ENCODE measurements at places on chromosomes 6 and 20. TPM values are rescaled to one million over a fixed set of nuclear protein-coding genes. Genes with fewer than 3 reads are reported as not detected.

DNA sequence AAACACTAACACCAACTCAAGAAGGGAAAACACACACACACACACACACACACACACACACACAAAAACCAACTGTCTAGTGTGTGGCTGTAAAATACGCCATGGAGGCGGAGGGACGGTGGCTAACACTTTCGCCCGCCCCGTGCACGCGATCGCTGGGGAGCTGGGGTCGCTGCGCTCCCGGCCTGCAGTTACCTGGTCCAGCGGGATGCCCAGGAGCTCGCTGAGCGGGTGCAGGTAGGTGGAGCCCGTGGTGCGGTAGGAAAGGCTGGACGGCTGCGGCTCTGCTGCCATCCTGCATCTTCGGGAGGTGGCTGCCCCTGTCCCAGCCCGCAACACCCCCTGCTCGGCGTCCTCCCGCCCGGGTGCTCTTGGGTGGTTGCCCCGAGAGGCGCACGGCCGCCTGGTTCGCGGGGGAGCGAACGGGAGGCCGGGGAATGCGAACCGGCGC lies 303 bp downstream of the MBOAT1 start:
- DNase-seq: no peak

DNA sequence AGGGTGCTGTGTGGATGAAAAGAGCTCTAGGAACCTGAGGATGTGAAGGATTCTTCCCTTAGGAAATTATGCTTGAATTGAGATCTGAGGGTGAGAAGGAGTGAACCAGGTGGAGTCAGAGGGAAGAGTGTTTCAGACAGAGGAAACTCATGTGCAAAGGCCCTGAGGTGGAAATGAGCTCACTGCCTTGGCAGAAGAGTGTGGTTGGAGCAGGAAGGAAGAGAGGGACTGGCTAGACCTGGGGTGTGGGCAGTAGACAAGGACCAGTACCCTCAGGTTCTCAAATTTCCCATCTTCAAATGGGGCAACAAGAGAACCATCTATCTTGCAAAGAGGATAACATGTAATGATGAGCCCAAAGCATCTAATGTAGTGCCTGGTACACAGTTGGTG lies 24.0 kb upstream of the GTSF1L start:
- DNase-seq: no peak

GRCh38 chr6:31874084-31874670 lies 4.6 kb downstream of the SLC44A4 start:
- DNase-seq: no peak

TREML1 gene
- total RNA-seq: 3.0 TPM

- DNase-seq: no peak
Measured at GRCh38 chr20:51022227-51022802, 592 bp downstream of the KCNG1 start.

GRCh38 chr20:3783511-3784195 lies 2.4 kb upstream of the SPEF1 start:
- no peak for DNase-seq

GRCh38 chr6:158230967-158231550 lies 62.9 kb downstream of the GTF2H5 start:
- no peak for DNase-seq

NR2E1 gene
- not detected for total RNA-seq

BPIFB1 gene
- not detected for total RNA-seq

GRCh38 chr20:24934101-24934661 lies 14.9 kb upstream of the CST7 start:
- no peak for DNase-seq

DNA sequence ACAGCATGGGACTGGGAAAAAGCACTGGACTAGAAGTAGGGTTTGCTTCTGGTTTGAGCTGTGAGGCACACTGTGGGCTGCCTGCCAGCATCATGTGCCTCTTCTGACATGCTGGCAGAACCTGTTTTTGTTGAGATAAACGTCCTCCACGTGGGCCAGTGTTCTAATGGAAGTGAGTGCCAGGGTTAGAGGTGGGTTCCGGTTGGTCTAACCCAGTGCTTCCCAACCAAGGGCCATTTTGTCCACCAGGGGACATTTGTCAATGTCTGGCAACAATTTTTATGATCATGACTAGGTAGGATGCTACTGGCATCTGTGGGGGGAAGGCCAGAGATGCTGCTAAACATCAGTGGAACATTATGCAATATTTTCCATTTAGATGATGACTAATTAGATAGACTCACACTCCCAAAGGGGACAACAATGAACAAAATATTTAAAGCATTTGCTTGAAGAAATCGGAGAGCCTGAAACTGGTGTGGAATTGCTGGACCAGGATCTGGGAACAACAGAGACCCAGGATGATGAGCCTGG lies 7.8 kb upstream of the APMAP start:
- DNase-seq: no peak

B4GALT5 gene
- 17.3 TPM for total RNA-seq

DNA sequence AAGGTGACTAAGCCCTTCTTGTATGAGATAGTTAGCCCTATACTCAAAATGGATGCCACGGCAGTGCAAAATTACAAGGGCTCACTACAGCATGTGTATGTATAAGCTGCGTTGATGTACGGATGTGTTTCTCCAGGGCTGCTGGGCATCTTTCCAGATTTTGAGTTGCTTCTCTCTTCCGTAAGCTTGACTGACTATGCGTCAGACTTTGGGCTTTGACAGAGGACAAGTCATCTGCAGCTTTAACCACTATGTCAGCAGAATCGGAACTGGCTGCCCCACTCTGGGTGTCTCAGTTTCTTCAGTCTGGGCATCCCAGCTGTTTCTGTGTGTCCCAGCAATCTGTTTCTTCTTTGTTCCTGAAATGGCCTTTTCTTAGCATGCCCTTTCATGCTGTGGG lies 241.6 kb downstream of the BTBD3 start:
- DNase-seq: no peak

- DNase-seq: no peak
Measured at GRCh38 chr20:22601361-22602141, 17.2 kb upstream of the FOXA2 start.

DNA sequence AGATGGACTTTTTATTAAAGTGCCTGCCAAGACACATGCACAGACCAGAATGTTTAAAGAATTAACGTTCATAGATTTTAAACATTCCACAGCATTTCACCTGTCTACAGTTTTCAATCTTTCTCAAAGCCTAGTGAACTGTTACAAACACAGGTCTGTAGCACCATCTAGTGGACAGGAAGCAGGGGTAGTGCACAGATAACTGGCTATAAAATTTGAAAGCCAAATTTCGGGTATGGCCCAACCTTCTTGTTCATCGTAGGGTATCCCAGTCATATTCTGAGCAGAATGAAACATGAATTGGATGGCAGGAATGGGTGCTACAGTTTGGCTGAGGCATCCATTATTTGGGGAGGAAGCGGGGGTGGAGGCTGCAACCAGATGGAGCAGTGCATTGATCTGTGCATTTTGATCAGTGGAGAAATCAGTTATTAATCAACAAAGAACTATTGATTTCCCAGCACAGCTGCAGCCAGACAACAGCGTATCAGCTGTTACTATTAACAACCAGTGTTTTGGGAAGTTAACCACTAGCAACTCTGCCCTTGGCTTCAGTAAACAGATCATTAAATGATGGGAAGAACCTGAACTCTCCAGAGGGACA lies 56.1 kb upstream of the B3GAT2 start:
- DNase-seq: no peak

- no peak for DNase-seq
Measured at GRCh38 chr6:85273870-85274269, 176.0 kb upstream of the NT5E start.

GRCh38 chr6:136077834-136078576 lies 172.1 kb downstream of the MTFR2 start:
- DNase-seq: no peak

DNA sequence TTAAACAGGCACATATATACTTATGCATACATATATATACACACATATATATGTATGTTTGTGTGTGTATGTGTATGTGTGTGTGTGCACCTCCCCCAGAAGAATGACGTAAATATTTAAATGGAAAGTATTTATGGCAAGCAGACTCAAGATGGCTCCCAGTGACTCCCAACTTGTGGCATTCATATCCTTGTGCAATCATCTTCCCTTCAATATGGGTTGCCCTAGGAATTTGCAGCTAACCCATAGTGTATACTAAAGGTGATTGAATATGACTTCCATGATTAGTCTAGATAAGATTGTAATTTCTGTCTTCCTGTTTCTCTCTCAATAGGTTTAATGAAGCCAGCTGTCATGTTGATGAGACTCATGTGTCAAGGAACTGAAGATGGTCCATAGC lies 127.6 kb downstream of the TRDN start:
- DNase-seq: no peak

DNA sequence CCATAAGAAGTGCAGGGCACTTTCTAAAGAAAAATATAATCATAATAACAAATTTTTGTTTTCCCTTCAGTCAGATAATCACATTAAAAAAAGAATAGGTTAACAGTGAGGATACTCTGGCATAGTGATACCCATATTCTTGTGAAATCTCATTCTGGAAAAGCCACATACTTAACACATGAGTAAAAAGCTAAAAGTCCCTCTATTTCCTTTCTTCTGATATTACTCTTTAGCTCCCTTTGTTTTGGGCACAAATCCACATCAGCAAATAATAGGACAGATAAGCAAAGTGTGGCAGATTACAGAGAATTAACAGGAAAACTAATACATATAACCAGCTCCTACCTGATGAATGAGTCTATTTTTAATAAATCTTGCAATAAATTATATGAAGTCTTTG lies 15.8 kb downstream of the SHPRH start:
- no peak for DNase-seq

DNA sequence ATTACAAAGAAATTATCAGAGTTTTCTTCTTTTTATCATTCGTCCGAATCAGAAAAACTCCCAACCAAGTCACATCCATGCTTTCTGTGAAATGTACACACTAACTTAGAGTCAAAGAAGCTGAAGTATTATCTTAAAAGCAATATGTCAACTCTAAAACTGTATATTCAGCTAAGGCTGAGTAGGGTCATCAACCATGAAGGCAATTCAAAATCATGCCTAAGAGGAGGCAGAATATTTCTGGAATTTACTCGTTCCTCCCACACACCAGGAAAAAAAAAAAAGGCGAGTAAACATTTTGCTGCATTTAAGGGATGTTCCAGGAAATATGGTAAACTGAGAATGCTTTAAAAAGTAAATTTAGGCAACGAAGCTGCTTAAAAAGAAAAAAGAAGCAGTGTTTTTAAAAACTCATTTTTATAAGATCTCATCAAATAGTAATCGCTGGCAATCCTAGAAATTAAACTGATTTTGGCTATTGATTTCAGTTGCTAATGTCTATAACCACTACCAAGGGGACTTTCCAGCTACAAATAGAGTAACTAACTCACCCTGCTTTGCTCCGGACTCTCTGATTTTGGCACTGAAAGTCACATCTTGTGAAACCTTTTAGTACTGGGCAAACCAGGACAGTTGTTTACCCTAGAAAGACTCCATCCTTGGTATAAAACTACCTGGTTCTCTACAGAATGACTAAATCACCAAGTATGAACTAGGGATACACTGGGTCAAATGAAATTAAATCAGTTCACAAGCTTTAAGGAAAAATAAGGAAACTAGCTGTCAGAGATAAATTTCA lies 82.8 kb downstream of the MBOAT1 start:
- DNase-seq: no peak

DNAH8 gene
- total RNA-seq: 0.05 TPM

DNA sequence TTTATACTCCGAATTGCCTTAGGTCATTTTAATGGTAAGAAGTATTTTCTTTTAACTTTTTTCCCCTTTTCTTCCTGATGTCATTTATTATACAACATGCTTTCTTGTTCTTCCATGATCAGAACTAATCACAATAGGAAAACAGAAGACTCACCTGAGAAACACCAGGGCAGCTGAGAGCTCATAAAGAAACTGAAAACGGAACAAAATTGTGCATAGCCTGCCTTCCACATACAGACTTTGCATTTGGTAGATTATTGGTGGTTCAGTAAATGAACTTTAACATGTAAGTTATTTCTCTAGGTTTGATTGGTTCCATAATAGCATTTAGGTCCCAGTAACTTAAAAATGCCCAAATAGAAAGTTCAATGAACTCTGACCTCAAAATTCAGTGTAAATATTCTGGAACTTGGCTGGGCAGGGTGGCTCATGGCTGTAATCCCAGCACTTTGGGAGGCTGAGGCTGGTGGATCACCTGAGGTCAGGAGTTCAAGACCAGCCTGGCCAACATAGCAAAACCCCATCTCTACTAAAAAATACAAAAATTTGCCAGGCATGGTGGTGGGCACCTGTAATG lies 161.1 kb upstream of the DTNBP1 start:
- no peak for DNase-seq
